Effector memory CD8-positive, alpha-beta T cell (primary cell): ENCODE measurements at places on chromosomes 3 and 15.
A peak's percentile ranks its signal among the peaks of the same experiment; 100 is the strongest.

DNA sequence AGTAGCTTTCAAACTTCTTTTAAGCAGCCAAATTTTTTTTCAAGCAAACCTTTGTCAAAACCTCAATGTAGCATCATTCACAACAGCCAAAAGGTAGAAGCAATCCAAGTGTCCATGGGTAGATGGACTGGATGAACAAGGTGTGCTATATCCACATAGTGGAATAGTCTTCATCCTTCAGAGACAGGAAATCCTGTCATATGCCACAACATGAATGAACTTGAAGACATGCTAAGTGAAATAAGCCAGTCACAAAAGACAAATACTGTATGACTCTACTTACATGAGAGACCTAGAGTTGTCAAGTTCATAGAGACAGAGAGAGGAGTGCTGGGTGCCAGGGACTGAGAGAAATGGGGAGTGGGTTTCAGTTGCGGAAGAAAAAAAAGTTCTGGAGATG is 87.6 kb downstream of the SRGAP3 start:
- DNase-seq = no peak

GRCh38 chr3:48459331-48459730 is 12.8 kb downstream of the ATRIP start:
- no peak for DNase-seq

DNA sequence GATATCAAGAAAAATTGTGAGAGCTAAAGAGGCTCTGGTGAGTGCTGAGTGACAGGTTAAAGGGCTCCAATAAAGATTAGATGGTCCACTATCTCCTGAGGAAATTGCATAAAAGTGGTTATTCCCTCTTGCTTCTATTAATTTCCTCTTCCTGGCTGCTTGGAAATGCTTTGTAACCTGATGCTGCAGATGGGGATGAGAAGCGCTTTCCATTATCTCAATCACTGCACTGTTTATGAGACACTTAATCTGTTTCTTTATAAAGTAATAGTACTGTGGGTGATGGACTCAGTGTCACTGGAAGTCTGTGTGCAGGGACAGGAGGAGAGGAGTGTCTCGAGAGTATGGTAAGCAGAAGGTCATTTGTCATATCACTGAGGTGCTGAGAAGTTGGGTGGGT is 305.3 kb downstream of the EPHB1 start:
- DNase-seq = no peak

DNA sequence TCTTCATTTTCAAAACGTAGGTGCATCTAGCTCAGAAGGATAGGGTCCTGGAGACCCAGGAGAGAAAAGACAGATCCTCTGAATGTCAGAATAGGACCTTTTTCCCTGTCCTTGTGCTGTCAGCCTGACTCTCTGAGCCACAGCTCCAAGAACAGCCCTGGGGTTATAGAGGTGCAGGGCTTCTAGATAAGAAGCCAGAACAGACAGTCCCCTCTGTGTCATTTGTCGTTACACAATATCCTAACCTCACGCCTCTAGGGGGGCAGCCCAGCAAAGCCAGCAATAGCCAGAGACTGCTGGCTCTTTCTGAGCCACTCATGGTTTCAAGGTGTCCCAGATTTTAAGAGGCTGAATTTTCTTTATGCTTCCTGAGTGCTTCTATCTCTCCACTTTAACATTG is 153.2 kb upstream of the THBS1 start:
- DNase-seq = no peak

DNA sequence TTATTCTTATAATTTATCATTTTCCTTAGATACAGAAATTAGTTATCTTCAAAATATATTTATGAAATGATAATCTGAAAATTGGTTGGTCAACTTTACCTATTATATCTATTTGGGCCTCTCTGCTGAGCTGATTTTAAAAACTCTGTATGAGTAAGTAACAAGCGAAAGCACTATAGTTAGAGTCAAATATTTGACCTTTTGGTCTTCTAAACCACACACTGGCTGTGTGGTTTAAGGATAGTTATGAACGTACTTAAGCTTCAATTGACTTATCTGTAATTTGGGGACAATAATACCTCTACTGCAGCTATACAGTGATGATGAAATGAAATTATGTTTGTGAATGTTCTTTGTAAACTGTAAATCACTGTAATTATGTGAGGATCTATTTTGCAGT is 763.9 kb upstream of the GRM7 start:
- DNase-seq = no peak

DNA sequence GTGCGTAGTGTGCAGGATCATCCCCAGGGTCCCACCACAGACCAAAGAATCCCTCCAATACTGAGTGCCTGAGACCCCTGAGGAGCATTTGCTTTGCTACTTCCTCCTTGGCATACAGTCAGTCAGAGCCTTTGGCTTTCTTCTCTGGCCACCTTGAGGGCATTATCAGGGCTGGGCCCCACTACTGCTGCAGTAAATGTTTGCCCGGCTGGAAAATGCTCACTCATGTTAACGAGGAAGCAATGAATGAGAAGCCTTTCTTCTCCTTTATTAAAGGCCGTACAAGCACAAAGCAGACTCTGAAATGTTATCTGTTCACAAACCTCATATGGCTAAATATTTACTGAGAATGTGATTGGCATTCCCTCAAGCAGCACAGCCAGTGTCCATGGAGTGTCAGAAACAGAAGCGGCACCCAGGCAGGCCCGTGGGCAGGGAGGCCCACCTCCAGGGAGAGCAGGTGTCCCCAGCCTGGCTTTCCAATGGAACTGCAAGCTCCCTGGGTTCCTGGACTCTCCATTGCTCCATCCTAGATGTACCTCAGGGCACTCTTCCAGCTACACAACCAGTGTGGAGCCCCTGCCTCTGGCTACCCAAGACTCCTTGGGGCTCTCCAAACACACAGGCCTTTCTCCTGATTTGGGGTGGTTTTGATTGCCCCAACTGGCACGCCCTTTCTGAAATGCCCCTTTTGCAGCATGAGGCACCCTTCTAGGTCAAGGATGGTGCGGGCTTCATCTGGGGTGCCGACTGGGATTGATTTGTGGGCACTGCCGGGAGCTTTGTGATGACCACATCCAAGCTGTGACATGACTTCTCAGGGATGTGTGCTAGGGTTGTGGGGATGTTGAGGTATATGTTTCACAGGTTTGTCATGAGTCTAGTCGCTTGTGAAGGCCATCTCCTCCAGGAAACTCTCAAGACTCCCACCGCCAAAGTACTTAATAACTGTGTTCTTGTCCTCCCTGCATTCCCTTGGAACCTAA is 195.6 kb downstream of the FAM43A start:
- DNase-seq = no peak

DNA sequence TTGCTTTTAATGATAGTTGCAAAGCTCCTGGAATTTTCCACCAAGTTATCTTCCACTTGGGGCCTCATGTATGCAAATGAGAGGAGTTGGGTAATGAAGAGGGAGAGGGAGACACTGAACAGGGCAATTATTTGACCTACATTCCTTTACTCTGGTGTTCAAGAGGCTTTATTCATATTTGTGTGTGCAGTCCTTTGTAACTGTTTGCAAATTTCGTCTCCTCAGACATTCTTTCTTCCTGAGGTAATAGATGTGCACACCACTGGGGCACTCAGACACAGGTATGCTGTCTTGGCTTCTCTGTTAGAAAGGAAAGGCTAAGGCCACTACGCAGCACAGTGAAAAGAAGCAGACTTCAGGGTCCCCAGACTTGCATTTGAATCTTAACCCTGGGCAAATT is 189.7 kb upstream of the IL12A start:
- no peak for DNase-seq

DNA sequence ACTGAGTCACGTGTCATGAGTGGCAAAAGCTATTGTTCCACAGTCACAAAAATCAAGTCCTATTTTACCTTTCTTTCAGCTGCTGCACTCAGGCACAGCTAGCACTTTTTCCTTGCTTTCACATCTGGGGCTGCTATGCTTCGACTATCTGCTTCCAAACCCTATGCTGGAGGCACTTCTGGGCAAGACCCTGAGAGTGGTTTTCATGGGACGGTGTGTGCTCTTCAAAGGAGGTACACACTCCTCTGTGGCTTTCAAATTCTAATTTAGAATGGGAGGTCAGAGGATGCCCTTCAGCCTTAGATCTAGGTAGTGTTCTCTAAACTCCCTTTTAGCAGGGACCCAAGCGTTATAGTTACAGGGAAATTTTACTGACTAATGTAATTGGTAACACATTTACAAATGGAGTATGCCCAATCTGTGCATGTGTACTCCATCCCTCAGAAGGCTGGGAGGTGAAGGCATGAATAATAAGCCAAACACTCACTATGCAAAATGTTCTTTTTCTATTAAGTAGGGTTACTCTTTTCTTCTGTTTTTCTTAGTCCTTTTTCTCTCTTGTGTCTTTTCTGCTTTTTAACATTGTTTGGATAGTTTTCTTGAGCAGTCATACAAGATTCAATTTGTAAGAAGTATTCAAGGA is 188.3 kb downstream of the LSAMP start:
- no peak for DNase-seq

- no peak for DNase-seq
Measured at GRCh38 chr3:62229908-62230307, 143.4 kb downstream of the FEZF2 start.

GRCh38 chr3:107674371-107674770 is 151.6 kb downstream of the BBX start:
- DNase-seq = no peak

DNA sequence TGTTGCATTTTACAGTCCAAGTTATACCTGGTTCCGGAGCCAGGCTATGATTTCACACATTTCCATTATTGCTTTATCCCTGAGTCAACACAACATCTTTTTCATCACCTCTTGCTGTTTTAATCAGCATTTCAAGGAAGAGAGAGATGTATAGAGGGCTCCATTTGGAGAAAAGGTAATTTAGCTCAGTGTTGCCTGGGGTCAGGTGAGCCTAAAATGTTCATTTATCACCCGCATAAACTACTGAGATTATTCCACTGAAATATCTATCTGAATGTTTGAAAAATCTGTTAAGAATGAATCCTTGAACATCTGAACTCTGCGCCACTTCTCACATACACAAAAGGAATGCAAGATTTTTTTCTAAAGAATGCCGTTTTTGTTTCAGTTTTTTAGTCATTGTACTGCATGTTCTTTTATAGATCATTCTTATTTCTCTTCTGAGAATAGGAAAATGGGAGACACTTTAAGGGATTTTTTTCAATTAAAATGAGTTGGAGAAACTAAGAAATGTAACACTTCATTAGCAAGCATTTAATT is 51.5 kb upstream of the AGTR1 start:
- DNase-seq = no peak

DNA sequence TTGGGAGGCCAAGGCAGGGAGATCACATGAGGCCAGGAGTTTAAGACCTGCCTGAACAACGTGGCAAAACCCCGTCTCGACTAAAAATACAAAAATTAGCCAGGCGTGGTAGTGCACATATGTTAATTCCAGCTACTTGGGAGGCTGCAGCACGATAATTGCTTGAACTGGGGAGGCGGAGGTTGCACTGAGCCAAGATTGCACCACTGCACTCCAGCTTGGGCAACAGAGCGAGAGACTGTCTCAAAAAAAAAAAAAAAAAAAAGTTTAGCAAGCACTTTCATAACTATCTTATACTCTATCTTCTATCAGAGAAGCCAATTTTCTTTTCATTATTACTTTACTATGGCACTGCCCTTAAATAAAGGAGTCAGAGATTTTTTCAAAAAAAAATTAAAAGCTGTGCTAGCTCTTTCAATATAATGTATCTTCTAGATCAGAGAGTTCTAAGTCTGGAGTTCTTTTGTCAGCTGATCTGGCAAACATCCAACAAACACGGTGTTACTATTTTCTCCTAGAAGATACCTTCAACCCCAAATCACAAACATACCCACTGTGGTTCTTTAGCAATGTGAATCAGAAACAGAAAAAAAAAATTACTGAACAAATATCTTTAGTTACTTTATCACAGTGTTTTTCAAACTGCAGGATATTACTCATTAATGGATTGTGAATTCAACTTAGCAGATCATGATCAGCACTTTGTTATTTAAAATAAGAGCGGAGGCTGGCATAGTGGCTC is 3.0 kb downstream of the ZNF770 start:
- no peak for DNase-seq

- DNase-seq = peak; percentile 15
Measured at GRCh38 chr15:70140543-70141375, 43.0 kb upstream of the TLE3 start.

DNA sequence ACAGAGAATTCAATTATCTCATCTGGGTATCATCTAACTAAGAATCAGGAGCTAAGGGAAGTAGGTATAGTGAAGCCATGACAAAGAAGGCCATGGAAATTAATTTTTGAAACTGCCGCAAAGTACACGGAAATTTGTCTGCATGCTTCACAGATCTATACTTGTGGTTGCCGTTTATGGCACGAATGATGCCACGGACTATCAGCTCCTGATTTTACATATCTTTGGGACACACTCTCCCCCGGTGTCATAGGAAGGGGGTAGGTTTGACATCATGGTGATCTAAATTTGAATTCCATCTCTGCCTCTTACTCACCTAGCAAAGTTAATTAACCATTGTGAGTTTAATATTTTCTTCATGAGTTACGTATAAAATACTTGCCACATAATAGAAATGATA is 14.0 kb downstream of the ARPP21 start:
- DNase-seq = no peak

DNA sequence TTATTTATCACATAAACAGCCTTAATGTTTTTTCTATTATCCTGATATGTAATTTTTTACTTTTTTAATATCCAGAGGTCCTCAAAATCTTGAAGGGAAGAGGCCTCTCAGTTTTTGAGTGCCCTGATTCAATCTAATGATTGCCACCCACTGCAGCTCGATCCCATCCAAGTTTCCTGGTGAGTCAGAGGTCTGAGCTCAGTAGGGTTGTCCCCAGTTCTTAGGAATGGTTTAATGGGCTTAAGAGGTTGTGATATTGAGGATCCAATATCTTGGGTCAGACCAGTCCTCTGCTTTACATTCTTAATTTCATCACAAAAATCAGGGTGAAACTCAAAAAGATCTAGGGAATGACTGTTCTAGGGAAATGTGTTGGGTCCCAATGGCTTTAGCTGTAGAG is 238.5 kb downstream of the NSUN3 start:
- no peak for DNase-seq

- DNase-seq = no peak
Measured at GRCh38 chr15:69666921-69667811, 214.5 kb downstream of the RPLP1 start.

- DNase-seq = no peak
Measured at GRCh38 chr3:72376956-72377710, 471.1 kb downstream of the SHQ1 start.

- peak; percentile 55 for DNase-seq
Measured at GRCh38 chr3:45665101-45665572, 24.1 kb upstream of the SACM1L start.

DNA sequence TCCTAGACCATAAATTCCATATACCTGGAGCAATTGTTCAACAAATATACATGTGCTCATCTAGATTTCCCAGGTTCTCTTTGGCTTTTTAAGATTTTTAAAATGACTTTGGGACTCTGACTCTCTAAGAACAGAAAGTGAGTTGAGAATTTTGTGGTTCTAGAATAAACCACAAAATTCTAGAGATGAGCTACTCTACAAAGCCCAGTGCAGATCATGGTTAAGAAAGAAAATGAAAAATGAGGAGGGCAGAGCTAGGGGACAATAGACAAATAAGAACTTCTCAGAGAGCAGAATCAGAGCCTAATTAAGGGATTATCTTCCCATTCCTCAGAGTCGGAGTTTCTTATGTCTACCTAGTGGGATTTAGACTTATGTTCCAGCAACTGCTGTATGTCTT is 694.7 kb downstream of the ZNF385D start:
- DNase-seq = no peak
